Activated CD4-positive, alpha-beta T cell treated with anti-CD3 and anti-CD28 coated beads, Interleukin-10, Interleukin-2, amounts not matched to agents 100 ng/mL and 50 ng/mL, durations not matched to agents 16 hours and 8 hours (primary cell): ENCODE measurements at places on chromosomes 1 and 21.

- no peak for DNase-seq
Observed at GRCh38 chr1:10698726-10699469, 97.5 kb downstream of the CASZ1 start.

DNA sequence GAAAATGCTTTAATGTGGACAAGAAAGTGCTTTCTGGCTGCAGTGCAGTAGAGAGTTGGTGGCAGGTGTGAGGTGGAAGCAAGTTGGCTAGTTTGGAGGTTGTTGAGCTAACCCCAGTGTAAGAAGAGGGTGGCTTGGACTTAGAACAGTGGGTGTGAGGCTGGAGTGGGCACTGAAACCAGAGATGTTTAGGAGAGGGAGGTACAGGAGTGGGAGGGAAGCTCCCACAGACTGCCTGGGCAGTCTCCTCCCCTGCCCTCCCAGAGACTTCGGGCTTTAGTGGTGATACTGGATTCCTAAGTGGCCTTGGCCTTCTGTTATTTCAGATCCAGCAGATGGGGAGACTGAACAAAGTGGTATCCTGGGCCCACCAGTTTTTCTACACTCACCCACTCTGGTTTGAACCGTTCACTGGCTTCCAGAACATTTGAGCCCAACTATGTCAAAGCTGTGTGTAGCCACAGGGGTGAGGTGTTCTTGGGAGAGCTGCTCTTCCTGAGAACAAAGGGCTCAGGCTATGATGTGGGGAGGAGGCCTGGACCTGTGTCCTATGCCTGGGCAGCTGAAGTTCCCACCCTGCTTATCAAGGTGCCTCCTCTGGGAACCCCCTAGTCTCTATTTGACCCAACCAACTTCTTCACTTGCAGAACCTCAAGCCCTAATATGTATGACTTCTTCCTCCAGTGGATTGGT lies 19.9 kb upstream of the CYP4A11 start:
- DNase-seq: no peak

GRCh38 chr1:154808909-154809262 lies 61.2 kb downstream of the KCNN3 start:
- DNase-seq: no peak

DNA sequence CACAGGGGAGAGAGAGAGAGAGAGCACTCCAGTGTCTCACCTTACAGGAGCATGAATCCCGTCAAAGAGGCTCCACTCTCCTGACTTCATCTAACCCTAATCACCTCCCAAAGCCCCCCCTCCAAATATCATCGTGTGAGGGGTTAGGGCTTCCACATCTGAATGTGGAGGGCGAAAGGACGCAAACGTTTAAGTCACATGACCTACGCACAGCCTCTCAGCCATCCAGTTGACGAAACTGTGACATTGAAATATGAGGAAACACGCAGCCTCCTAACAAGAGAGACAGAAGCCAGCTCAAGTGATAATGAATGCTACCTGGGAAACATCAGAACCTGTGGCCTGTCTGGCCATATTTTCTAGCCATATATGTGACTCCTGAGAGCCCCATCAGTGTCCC lies 63.7 kb downstream of the MATN1 start:
- no peak for DNase-seq

DNA sequence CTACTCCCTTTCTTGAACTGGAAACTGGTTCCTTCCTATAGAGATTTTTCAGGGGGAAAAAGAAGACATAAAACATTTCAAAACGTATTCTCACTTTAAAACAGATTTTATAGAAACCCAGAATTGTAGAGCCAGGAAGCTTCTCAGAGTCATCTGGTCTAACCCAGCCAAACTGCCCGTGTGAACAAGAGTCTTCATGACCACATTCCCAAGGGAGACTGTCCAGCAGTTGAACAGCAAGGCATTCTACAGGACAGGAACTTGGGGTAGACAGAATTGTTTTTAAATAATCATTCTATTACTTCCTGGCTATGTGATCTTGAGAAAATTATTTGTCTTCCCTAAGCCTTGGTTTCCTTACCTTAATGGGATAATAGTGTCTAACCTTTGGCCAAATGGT lies 163.5 kb upstream of the IVNS1ABP start:
- no peak for DNase-seq

GRCh38 chr1:65393347-65393746 lies 27.1 kb upstream of the LEPR start:
- peak; percentile 92 for DNase-seq

GRCh38 chr1:95770581-95770980 lies 536.6 kb downstream of the RWDD3 start:
- DNase-seq: no peak

- DNase-seq: no peak
Observed at GRCh38 chr1:31000301-31000700, 65.2 kb downstream of the PUM1 start.

DNA sequence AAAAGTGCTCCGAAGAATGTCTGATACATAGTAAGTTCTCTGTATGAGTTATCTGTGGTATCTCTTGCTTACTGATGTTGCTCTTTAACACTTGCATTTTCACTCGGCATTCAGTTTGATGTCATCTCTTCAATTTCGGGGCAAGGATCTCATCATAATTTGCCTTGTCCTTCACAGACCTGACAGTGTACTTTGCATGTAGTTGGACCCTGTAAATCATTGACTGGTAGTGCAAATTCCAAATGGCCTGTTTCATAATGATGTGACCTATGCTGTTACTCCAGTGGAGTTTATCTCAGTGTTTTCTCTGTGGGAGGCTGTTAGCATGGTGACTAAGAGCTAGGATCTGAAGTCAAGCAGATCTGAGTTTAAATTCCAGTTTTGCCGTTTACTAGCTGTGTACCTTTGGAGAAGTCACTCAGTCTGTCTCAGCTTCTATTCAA lies 34.2 kb upstream of the ABCD3 start:
- peak; percentile 82 for DNase-seq

DNA sequence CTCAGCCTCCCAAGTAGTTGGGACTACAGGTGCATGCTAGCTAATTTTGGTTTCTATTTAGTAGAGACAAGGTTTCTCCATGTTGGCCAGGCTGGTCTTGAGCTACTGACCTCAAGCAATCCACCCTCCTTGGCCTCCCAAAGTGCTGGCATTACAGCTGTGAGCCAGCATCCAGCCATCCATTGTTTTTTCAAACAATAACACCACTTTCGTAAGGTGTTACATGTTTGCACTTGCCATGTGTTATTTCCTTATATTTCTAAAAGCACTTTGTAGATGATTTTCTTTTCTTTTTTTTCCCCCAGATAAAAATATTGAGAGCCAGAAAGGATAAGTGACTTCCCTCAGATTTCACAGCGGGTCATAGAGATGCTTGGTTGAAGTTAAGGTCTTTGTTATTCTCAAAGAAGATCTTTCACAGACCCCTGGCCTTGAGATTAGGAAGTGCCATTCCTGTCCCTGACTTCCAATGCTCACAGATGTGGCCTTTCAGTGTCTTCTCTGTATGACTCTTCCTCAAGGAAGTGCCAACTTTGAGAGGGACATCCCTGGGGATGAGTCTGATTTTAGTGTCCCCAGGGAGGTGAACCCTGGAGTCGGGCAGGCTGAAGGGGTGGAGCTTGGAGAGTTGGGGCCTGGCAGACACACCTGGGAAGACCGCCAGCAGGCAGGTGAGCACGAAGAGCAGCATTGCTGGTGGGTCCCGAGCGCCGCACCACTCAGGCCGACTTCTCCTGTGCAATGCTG lies 6.3 kb downstream of the PIGR start:
- no peak for DNase-seq

GRCh38 chr1:76343356-76343755 lies 268.8 kb downstream of the ST6GALNAC3 start:
- no peak for DNase-seq

DNA sequence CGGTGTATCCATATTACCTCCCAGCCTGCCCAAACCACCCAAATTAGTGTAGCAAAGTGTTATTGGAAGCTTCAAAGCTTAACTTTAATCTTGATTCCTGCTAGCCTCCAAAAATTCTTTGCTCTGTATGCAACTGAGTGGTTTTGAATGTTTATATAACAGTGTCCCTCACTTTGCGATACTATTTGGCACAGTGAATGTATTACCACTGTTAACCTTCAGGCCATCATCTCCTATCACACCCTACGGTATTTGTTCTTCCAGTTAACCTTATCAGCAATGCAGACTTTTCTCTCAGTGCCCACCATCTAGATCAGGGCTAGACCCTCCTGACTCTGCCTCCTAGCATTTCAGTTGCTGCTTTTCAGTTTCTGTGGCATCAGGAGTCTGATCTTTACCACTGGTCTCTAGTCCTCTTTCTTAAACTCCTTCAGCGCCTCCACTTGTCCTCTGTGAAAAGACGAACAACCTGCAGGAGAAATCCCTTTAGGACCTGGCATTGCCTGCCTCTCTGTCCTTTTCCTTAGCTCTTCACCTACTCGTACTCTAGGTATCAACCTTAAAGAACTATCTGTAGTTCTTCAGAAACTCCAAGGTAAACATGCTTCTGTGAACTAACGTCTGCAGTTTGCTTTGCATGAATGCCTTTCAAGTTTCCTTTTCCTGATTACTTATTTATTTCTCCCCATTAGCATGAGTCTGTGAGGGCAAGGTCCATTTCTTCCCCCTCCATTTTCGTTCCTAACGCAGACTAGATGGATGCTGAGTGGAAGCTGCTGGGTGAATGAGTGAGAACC lies 71.7 kb downstream of the SNX7 start:
- DNase-seq: no peak

- no peak for DNase-seq
Observed at GRCh38 chr1:110240476-110241210, 30.5 kb downstream of the KCNC4 start.

GRCh38 chr21:38664841-38665240 lies 140.9 kb upstream of the ETS2 start:
- DNase-seq: no peak

DNA sequence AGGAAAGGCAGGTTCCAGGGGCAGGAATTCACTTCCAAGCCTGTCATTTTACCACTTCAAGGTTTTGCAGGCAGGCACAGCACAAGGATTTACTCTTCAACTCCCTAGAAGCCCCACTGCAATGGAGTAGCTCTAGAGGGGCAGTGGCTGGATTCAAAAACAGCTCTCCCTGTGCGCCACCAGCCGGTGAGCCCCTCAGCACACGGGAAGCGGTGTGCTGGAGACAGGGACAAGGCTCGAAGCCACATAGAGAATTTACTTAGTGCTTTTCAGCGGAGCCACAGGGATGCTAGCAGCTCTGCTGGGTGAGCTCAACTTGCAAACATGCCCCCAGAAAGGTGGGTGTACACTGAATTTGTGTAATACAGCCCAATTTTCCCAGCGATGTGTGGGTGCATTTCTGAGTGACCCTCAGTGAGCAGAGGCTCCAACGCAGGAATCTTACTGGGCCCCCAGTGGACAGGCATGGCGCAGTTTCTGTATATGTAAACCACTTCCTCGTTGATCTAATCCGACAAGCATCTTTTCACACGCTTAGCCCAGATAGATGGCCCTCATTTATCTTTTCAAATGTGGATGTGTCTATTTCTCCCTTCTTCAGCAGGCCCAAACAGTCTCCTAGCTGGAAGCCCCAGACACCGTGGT lies 10.9 kb downstream of the VWA5B1 start:
- no peak for DNase-seq
